Psoas muscle (tissue), 8 donors: ENCODE measurements at places on chromosomes 2 and 18. TPM values are rescaled to one million over a fixed set of nuclear protein-coding genes. Genes with fewer than 3 reads are reported as not detected.

- DNase-seq: no peak
- H3K36me3 ChIP-seq: no peaks in the 10 kb centered on the region
- no peak overlapping the region for H3K4me3 ChIP-seq
- no peaks in the 10 kb centered on the region for H3K27me3 ChIP-seq
- no peak overlapping the region for H3K27ac ChIP-seq
Observed at GRCh38 chr2:150490466-150490865, 3.0 kb upstream of the RND3 start.

- H3K36me3 ChIP-seq: no peaks in the 10 kb centered on the region
- H3K4me3 ChIP-seq: no peak overlapping the region
- no peak for DNase-seq
- no peaks in the 10 kb centered on the region for H3K4me1 ChIP-seq
- no peaks in the 10 kb centered on the region for H3K27me3 ChIP-seq
- H3K27ac ChIP-seq: no peak overlapping the region
Observed at GRCh38 chr2:235860871-235861270, 307.3 kb downstream of the GBX2 start.

Gene FSHR
- not detected for total RNA-seq

GRCh38 chr2:18045230-18045629, 166.8 kb downstream of the KCNS3 start:
- H3K27ac ChIP-seq: no peak overlapping the region
- H3K27me3 ChIP-seq: no peaks in the 10 kb centered on the region
- no peaks in the 10 kb centered on the region for H3K36me3 ChIP-seq
- no peak overlapping the region for H3K4me3 ChIP-seq
- H3K4me1 ChIP-seq: peaks cover 15% of the 10 kb centered on the region
- no peak for DNase-seq

- H3K4me1 ChIP-seq: no peaks in the 10 kb centered on the region
- no peak overlapping the region for H3K27ac ChIP-seq
- no peak overlapping the region for H3K4me3 ChIP-seq
- no peaks in the 10 kb centered on the region for H3K36me3 ChIP-seq
Observed at GRCh38 chr2:12804091-12804856, 87.5 kb downstream of the TRIB2 start.

DNA sequence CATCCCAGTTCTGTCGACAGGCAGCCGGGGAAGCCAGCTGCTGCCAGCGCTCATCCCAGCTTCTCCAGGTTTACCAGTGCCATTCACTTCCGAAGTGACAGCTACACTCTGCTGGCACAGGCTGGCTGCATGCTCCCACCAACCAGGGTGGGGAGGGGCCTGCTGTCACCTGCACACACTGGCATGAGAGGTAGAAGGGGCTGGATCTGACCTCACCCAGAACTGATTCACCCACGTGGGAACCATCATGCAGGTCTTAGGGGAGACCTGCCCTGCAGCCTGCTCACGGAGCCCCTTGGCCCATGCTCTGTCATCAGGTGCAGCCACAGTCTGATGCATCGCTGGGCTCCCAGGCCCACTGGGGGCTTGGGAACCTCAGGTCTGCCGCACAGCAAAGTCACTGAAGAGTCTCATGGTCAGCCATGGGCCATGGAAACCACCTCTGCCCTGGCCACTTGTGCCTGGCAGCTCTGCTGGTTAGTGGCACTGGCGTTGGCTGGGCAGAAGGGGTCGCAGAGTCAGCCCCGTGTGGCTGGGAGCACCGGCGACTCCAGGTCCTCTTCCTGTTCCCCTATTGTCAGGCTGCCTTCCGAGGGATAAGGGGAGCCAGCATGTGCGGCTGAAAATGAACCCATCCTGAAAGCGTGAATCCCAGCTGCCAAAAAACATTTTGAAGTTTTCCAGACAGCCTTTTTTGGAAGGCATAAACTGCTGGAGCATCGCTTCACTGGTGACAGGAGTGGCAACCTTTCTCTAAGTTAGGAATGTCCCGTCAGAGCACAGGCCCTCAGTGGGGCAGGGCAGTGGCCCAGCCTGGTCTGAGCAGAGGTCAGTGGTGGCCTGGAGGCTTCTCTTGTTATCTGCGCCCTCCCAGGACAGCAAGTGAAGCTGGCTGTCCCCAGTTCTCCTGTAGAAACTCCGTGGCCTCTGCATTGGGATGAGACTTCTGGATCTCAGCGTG, 157.8 kb downstream of the SEPTIN10 start:
- H3K4me3 ChIP-seq: no peak overlapping the region
- no peaks in the 10 kb centered on the region for H3K27me3 ChIP-seq
- no peak overlapping the region for H3K27ac ChIP-seq
- H3K36me3 ChIP-seq: no peaks in the 10 kb centered on the region
- peaks cover 48% of the 10 kb centered on the region for H3K4me1 ChIP-seq
- DNase-seq: no peak

GRCh38 chr2:143875295-143876233, 644.4 kb downstream of the ZEB2 start:
- no peaks in the 10 kb centered on the region for H3K4me1 ChIP-seq
- no peak overlapping the region for H3K4me3 ChIP-seq
- no peaks in the 10 kb centered on the region for H3K36me3 ChIP-seq
- no peak for DNase-seq

- no peaks in the 10 kb centered on the region for H3K4me1 ChIP-seq
- H3K4me3 ChIP-seq: no peak overlapping the region
- DNase-seq: no peak
- no peaks in the 10 kb centered on the region for H3K36me3 ChIP-seq
Observed at GRCh38 chr18:23154823-23155500, 19.7 kb downstream of the CABLES1 start.

Gene RAMP1
- total RNA-seq: 105 TPM

DNA sequence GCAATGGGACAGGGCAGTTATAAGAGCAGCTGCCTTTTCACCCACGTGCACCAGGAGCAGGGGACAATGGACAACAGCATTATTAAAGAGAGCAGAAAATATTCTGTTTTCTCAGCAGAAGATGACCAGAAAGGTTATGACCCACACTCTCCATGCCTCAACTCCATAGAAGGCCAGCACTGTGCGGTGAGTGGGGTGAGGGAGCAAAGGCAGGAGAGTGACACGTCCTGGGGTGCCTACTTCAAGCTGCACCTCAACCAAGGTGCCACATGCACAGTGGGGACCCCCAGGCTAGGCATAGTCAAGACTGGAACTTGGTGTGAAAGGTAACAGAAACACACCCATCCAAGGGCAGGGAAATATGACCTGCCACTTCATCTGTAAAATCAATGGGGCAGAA, 50.4 kb downstream of the POLR1A start:
- H3K27me3 ChIP-seq: no peaks in the 10 kb centered on the region
- H3K27ac ChIP-seq: no peak overlapping the region
- H3K4me3 ChIP-seq: no peak overlapping the region
- no peak for DNase-seq
- H3K4me1 ChIP-seq: no peaks in the 10 kb centered on the region

DNA sequence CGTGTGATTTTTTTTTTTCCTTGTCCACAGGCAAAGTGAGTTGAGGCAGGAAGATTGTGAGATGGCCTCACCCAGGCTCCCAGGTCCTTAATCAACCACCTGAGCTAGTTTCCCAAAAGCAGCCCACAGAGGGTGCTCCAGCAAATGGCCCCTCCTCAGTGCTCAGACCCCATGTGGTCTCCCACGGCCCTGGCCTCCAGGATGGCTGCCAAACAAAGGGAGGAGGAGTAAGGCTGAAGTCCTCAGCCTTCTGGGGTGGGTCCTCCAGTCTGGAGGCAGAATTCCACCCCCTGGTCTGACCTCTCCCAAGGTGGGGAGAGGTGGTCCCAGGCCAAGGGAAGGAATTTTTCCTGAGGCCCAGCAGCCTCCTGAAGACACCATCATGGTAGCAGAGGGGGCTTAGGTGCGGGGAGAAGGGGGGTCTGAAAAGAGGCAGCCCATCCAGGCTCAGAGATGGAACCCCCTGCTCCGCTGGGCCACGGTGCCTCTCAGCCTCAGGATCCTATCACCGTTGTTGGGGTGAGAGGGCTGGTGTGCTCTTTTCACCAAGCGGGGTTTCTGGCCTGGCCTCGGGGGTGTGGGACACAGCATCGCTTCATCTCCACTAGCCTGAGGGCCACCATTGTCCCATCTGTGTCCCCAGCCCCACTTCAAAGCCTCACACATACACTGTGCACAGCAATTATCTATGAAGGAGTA, 2.3 kb downstream of the NGEF start:
- no peaks in the 10 kb centered on the region for H3K4me1 ChIP-seq
- DNase-seq: no peak
- no peaks in the 10 kb centered on the region for H3K27me3 ChIP-seq
- H3K4me3 ChIP-seq: no peak overlapping the region
- no peaks in the 10 kb centered on the region for H3K36me3 ChIP-seq

GRCh38 chr2:46127176-46127575, 170.0 kb upstream of the EPAS1 start:
- no peaks in the 10 kb centered on the region for H3K27me3 ChIP-seq
- H3K36me3 ChIP-seq: no peaks in the 10 kb centered on the region

Gene DSG1
- not detected for total RNA-seq

DNA sequence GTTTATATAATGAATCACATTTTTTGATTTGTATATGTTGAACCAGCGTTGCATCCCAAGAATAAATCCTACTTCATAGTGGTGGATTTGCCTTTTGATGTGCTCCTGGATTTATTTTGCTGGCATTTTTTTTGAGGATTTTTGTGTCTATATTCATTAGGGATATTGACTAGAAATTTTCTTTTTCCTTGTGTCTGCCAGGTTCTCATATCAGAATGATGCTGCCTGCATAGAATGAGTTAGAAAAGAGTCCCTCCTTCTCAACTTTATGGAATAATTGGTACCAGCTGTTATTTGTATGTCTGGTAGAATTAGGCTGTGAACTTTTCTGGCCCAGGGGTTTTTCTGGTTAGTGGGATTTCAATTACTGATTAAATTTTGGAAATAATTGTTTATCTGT, 457.4 kb upstream of the DSEL start:
- H3K4me3 ChIP-seq: no peak overlapping the region
- H3K27ac ChIP-seq: no peak overlapping the region
- H3K27me3 ChIP-seq: no peaks in the 10 kb centered on the region

- no peak overlapping the region for H3K4me3 ChIP-seq
- no peak overlapping the region for H3K27ac ChIP-seq
- no peaks in the 10 kb centered on the region for H3K4me1 ChIP-seq
- no peak for DNase-seq
Observed at GRCh38 chr18:40576507-40577115, 1378.4 kb upstream of the PIK3C3 start.

DNA sequence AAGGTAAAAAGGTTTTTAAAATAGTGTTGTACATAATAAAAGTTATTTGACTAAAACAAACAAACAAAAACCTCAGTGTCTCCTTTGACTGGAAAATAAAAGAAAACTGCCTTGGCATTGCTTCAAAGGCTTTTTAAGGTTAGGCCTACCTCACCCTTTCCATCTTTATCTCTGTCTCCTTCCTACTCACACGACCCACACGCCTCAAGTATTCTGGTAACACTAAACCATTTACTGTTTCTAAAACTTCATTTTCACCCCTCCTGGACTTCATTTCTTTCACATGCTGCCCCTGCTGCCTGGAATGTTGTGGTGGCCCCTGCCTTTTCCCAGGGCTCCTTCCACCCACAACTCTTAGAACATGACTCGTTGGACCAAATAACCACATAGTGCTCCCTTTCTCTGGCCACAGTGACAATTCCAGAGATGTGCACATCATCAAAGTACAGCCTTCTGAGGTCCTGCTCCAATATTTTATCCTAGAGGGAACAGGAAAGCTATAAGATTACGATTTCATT, 54.0 kb downstream of the ERBB4 start:
- no peak overlapping the region for H3K4me3 ChIP-seq
- no peaks in the 10 kb centered on the region for H3K36me3 ChIP-seq
- DNase-seq: no peak
- peaks cover 7% of the 10 kb centered on the region for H3K4me1 ChIP-seq

DNA sequence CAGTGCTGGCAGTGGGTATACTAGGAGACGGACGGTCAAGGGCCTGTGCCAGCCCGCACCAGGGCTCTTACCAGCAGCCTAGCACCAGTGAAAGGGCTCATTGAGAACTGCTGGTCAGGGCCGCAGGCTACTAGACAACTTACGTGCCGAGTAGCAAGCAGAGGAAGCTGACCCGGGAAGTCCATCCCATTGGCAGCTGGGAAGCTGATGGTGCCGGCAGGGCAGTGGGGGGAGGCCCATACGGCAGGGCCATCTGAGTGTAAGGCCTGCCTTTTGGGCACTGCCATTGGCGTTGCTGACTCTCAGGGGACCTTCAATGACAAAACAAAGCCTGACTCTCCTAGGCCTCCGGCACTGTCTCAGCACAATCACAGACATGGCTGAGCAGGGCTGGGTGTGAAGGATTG, 20.6 kb downstream of the EFR3B start:
- no peak overlapping the region for H3K4me3 ChIP-seq
- H3K36me3 ChIP-seq: no peaks in the 10 kb centered on the region
- H3K27ac ChIP-seq: peak overlapping the region; percentile 79
- peaks cover 36% of the 10 kb centered on the region for H3K4me1 ChIP-seq
- no peaks in the 10 kb centered on the region for H3K27me3 ChIP-seq
- no peak for DNase-seq

DNA sequence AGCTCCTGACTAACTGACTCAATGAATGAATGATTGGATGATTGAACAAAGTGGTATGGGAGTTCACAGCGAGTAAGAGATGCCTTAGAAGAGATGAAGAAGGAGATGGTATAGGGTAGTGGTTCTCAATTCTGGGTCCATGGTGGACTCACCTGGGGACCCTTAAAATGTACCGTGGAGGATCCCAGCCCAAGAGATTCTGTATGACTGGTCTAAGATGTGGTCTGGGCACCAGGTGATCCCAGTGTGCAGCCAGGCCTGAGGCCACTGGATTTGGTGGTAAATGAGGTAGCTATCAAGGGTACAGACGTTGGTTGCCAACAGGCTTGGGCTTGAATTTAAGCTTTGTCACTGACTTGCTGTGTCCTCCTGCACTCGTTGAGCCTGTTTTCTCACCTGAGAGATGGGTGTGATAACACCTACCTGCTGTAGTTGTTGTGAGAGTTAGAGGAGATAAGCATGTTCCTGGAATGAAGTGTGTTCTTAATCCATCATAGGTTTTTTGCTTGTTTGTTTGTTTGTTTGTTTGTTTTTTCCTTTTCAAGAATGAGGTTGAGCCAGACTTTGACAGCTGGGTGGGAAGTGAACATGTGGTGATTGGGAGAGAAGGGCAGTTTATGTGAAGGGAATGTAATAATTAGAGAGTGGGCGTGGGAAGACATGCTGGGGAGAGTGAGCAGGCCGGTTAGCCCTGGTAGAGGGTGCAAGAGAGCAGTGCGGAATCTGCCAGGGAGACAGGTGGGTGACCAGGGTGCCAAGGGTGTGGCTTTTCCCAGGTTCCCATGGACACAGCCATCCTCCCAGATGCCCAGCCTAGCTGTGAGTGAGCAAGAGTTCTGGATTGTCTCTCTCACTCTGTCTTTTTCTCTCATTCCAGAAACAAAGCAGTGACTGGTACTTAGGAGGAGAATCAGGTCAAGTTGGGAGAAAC, 31.4 kb upstream of the IL1B start:
- H3K27me3 ChIP-seq: no peaks in the 10 kb centered on the region
- no peaks in the 10 kb centered on the region for H3K4me1 ChIP-seq
- no peak overlapping the region for H3K4me3 ChIP-seq
- H3K27ac ChIP-seq: no peak overlapping the region

GRCh38 chr2:41923156-41923786, 124.5 kb upstream of the PKDCC start:
- no peak for DNase-seq
- peak overlapping the region; percentile 76 for H3K27ac ChIP-seq
- H3K27me3 ChIP-seq: no peaks in the 10 kb centered on the region
- H3K4me3 ChIP-seq: no peak overlapping the region
- peaks cover 56% of the 10 kb centered on the region for H3K4me1 ChIP-seq

Gene MOB4
- 29.6 TPM for total RNA-seq
